ENCODE measurements at places on chromosomes 11 and 22. TPM values are rescaled to one million over a fixed set of nuclear protein-coding genes. Genes with fewer than 3 reads are reported as not detected.

DNA sequence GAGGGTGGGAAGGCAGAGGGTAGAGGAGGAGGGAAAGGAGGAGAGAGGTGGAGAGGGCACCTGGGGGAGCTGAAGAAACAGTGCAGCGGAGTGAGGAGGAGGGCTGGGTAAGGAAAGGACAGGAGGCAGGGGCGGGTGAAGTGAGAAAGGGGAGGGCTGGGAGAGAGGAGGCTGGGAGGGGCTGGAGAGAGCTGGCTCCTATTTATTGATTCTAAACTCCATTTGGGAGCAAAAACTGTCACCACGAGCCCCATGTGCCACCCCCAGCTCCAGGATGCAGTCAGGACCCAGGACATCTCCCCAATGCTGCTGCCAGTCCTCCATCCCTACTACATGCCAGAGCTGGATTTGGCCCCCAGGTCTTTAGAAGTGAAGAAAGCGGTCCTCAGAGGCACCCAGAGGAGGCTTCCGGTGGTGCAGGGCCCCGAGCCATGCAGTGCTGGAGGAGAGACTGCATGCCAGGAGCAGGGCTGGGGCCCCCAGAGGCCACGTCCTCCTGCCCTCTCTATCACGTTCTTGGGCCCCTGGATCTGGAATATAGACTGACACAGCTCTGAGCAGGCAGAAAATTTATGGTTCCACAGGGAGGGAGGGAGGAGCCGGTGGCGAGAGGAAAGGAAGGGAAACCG, 53.7 kb downstream of the SLC22A12 start:
- DNase-seq: no peak

DNA sequence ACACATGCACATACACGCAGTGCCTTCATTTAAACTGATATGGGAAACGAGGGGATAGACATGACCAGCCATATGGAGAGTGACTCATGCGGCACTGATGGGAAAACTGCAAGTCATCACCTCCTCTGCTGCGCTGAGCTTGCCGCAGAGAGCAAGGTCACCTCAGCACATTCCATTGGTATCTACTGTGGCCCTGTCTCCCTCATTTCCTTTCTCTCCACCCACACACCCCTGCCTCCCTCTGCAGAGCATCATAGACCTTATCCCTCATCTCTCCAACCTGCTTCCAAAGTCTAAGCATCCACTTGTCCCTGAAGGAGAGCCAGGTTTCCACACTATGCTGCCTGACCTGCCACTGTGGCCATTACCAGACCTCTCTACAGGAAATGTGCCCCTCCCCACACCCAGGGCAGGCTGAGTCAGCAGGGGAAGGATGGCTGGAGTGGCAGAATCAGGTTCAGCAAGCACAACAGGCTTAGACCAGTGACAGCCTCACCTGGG, 116.9 kb upstream of the SNX19 start:
- DNase-seq: peak; percentile 36

DNA sequence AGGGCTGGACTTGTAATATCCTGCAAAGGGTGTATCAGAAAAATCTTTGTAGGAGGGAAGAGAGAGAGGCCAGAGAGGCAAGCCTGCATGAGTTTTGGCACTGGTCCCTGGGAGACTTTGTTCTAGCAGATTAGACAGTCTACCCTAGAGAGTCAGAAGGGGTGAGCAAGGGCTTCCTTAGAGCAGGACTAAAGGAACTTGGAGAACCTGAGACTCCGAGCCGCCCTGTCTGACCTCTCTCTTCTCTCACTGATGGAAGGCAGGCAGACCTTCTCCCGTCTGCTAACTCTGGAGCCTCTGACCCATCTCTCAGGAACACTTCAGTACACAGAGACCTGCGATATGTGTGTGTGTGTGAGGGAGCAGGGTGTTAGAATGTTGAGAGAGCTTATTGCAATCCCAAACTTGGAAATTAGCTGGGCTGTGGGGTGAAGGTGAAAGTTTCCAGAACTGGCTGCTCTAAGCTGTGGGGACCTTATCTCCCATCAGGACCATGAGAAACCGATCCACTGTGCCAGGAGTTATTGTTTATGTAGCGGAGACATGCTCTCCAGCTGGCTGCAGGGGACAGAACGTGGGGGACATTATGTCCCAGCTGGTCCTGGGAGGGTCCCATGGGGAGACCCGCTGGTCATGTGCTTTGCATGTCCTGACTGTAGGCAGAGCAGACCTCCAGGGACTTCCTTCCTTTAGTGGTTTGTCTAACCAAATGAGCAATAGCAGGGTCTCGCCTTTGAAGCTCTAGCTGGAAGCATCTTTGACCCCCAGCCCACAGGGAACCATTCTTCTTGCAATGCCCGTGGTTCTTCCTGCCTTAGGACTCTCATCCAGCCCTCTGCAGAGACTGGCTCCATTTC, 51.1 kb downstream of the TIMP3 start:
- DNase-seq: no peak

NXPE4 gene
- not detected for total RNA-seq

TMEM151A gene
- 0.56 TPM for total RNA-seq

GRCh38 chr11:17933708-17934107, 79.1 kb downstream of the SERGEF start:
- no peak for DNase-seq

Data from MG63 (cell line).